ENCODE measurements at places on chromosomes 13 and 19.

- DNase-seq, result no peak
Observed at GRCh38 chr13:72141855-72142519, 275.0 kb upstream of the DACH1 start.

DNA sequence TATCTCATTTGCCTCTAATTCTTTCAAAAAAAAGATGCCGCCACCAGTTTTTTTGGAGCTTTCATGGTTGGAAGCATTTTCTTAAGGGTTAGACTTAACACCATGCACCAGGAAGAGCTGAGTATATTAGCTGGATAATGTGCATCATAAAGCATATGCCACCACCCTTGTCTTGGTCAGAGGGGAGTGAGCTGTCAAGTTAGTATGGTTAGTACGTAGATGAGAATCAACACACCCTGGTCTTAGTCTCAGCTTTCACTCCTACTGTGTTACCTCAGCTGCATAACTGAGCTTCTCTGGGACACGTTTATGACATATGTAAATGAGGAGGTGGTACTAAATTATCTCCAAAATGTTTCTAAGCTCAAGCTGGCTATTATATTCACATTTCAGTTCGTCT is 415.6 kb downstream of the DCT start:
- no peak for DNase-seq

GRCh38 chr19:17405250-17406045 is at the start of gene BST2:
BST2 (minus strand) TSS chr19:17405630; CDS start chr19:17405575, 55 bp downstream.
- peak; percentile 85 for DNase-seq

- DNase-seq, result no peak
Observed at GRCh38 chr13:82713687-82714405, 1168.4 kb downstream of the SLITRK1 start.

DNA sequence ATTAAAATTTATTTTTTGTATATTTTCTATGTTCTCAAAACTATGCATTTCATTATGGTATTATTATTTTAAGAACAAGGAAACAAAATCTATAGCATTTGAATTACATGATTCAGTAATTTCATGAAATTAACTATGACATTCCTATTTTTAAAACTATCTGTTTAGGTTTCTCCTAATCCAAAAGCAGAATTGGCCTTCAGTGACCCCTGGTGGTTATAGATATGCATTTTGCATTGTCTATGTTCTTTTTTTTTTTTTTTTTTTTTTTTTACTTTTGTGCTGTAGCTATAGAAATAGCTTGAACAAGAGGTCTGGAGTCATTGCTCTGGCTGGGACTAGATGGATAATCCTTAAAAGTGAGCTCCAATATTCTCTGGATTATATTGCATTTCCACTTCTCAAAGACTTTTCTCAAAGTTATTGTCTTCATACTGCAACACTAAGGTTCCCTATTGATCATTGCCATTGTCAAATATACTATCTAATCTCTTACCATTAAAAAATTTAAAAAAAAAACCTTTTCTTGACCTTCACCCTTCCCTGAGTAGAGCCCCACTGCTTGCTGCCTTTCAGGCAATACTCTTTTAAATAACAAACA is 15.9 kb upstream of the DNAJC3 start:
- peak; percentile 32 for DNase-seq

DNA sequence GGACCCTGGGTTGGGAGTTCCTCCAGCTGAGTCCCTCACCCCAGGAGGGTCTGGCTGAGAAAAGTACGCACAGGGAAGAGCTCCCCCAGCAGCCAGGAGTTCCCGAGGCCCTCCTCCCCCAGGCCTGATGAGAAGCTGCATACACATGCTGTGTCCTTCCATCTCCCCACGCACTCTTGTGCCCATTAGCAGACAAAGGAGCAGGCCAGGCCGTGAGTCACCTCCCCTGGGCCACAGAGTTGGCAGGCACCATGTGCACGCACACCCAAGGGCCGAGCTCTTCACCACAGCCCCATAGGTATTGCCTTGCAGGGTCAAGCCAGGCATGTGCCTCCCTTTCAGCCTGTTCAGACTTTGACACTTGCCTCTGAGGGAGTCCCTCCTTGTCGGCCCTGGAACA is 17.5 kb downstream of the MAU2 start:
- DNase-seq, result no peak

- no peak for DNase-seq
Observed at GRCh38 chr19:30744741-30745475, 372.7 kb downstream of the ZNF536 start.

DNA sequence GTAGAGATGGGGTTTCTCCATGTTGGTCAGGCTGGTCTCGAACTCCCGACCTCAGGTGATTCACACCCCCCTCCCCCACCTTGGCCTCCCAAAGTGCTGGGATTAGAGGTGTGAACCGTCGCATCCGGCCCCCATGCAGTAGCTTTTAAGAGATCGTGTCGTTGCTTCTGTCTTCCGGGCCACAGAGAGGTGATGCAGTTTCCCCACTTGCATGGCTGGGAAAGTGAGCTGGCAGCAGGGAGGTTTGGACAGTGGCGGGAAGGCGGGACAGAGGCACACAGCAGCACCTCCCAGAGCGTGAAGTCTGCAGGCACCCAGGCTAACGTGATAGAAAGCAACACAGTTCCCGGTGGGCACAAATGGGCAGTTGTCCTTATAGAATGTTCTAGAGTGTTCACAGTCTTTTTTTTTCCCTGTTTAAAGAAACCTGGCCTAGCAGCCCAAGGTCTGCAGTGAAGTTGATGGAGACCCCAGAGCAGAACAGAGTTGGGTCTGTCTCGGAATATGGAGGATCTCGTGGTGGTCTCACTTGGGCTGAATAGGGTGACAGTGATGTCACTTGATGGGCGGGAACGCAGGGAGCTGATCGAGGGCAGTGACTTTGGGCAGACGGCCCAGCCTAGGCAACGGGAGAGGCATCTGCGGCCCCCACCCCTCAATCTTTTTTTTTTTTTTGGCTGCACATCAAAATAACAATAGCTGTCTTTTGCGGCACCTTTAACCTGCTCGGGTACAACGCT is 4.9 kb downstream of the UHRF1 start:
- no peak for DNase-seq

DNA sequence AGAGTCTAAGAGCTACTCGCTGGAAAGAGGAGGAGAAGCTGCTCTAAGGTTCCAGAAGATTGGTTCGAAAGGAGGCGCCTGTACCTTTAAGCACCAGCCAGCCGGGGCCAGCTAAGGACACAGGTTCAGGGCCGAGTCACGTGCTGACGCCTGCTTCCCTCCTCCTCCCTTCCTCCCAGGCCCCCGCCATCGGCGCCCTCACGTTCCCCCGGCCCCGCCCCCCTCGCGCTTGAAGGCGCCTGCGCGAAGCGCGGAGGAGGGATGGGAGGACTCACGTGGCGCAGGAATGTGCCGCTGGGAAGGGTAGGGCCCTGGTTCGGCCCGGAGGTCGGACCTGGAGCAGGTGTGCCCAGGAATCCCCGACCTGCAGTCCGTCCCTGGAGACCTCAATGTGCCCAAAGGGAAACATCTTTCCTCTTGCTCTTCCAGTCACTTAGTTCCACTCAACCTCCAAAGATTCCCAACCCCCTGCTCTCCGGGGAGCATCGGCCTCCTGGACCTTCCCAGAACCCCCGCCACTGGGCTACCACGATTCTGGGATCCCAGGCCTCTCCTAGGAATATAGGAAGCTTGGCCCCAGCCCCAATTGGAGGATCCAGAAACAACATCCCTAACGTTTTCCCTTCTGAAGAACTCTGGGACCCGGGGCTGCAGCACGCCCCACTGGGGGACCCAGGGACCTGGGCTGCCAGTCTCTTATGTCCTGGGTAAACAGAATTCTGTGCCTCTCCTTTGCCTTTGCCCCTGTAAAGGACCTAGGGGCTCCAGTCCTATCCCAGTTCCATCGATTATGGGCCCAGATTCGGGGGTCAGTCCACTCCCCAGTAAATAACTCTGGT is 2.5 kb downstream of the DBP start:
- DNase-seq, result peak; percentile 84

DNA sequence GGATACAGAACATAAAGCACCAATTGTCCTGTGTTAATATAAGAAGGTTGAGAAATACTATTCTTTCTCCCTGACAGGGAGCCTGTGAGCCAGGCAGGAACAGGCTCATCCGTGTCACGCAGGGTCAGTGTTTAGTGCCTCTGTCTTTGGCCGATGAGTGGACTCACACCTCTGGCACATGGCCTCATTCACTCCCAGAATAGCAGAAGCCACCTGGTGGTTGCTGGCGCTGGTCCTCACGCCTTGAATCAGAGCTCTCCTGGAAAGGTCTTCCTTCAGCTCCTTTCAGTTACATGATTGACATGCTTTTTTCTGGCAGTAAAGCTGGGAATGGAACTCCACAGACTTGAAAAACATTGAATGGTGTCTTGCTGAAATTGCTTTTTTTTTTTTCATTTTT is 28.1 kb upstream of the SIAH3 start:
- no peak for DNase-seq

DNA sequence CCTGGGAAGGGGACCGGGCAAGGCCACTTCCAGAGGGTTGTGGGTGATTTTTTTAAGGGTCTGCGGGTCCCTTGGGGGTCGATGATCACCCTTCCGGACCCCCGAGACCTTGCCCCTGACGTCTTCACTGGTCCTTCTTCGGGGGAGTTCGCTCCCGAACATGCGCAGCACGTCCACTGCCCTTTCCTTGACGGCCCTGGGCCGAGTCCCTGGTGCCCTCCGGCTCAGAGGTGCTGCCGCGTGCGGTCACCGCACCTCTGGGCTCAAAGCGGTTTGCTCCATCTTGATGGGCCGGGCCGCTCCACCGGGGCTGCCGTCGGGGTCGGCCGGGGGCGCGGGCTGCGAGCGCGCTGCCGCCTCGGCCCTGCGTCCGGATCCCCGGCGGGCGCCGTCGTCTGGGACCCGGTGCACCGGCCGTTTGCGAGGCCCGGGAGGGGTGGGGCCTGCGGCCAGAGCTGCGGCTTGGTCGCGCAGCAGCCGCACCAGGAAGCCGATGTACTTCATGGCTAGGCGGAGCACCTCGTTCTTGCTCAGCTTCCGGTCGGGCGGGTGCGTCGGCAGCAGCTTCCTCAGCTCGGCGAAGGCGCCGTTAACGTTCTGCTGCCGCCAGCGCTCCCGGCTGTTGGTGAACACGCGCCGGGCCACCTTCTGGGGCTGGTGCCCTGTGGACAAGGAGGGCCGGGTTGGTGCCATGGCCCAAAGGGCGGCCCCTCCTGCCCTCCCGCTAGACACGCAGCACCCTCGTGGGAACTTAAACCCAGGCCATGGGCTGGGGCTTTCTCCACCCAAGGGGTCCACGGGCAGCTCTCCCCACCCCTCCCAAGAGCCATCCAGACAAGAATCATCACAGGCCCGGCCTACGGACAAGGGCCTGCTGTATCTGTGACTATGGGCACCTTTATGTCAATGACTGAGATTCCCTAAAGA is 3.3 kb downstream of the LYL1 start:
- DNase-seq, result peak; percentile 73

DNA sequence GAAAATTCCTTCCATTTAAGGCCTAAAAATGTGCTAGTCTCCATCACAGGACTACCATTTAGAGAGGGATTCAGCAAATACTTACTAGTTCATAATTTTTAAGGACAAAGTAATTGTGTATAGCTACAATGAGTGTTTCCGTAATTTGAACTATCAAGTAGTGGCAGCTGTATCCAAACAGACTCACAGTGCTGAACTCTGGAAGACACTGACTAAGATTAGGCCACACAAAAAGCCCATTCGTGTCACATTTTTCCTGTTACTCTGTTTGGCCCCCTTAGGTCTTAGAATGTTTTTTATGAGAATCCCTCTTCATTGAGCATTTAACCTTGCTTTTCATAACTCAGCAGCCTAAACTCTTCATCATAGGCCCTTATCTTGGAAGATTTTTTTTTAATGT is 731.2 kb upstream of the PCDH9 start:
- no peak for DNase-seq

DNA sequence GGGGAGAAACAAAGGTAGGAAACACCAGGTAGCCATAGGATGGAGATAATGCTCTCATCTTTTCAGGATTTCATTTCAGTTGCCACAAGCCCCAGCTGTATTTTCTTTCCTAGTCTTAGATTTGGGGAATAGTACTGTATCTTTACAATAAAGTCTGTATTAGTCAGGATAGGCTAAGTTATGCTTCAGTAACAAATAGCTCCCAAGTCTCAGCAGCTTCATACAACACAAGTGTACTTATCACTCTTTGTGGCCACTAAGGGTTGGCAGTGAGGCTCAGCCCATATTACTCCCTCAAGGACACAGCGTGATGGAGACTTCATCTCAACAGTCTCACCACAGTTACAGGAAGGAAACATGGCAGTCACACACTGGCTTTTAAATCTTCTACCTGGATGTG is 61.4 kb downstream of the STARD13 start:
- no peak for DNase-seq

GRCh38 chr19:51726049-51726448 is 2.3 kb upstream of the HAS1 start:
- DNase-seq, result no peak

GRCh38 chr19:42066075-42066754 is 3.8 kb downstream of the GRIK5 start:
- DNase-seq, result peak; percentile 62

GRCh38 chr19:24140099-24140498 is 53.1 kb downstream of the ZNF254 start:
- no peak for DNase-seq

DNA sequence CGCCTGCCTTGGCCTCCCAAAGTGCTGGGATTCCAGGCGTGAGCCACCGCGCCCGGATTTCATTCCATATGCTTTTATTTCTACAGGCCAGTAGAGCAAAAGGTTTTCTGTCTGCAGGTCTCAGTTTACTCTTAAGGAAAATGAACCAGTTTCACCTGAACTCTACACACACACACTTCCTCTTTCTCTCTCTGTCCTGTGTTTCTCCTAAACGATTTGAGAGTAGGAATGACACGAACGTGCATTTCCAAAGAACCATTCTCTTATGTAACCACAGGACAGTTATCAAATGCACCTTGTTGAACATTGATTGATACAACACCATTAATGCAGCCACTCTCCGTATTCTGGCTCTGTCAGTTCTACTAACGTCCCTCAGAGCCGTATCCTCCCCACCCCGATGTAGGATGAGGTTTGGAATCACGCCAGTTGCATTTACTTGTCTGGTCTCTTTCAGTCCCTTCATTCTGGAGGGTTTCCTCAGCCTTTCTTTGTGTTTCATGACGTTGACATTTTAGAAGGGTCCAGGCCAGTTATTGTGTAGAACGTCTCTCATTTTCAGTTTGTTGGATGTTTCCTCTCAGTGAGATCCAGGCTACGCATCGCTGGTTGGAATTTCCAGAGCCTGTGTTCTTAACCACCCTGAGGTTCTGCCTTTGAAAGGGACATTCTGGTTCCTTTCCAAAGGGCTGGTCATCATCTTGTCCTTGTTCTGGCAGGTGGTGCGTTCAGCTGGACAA is 36.0 kb downstream of the BICRA start:
- no peak for DNase-seq

DNA sequence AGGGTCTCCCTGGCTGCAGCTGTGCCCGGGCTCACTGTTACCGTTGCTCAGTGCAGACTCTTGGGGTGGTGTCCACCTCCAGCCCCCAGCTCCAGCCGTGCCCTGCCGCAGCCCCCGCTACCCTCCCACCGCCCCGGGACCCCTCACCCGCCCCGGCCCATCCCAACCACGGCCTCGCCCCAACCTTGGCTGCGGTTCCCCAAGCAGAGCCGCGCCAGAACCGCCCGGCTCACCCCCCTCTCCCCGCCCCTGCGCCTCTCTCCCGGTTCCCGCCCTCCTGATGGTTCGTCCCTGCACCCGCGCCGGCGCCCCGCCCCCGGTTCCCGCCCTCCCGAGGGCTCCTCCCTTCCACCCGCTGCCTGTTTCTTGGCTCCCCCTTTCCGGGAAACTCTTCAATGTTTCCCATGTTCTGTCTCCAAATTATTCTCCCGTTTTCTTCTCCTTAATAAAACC is 40.3 kb downstream of the ANKRD10 start:
- DNase-seq, result peak; percentile 11

GRCh38 chr13:57820924-57821323 is 189.4 kb downstream of the PCDH17 start:
- DNase-seq, result no peak
